Heart left ventricle (tissue), 16 donors: ENCODE measurements at places on chromosomes 6 and 20. TPM values are rescaled to one million over a fixed set of nuclear protein-coding genes. Genes with fewer than 3 reads are reported as not detected.

KCNK5 gene
- 0.25 TPM for polyA plus RNA-seq

DNA sequence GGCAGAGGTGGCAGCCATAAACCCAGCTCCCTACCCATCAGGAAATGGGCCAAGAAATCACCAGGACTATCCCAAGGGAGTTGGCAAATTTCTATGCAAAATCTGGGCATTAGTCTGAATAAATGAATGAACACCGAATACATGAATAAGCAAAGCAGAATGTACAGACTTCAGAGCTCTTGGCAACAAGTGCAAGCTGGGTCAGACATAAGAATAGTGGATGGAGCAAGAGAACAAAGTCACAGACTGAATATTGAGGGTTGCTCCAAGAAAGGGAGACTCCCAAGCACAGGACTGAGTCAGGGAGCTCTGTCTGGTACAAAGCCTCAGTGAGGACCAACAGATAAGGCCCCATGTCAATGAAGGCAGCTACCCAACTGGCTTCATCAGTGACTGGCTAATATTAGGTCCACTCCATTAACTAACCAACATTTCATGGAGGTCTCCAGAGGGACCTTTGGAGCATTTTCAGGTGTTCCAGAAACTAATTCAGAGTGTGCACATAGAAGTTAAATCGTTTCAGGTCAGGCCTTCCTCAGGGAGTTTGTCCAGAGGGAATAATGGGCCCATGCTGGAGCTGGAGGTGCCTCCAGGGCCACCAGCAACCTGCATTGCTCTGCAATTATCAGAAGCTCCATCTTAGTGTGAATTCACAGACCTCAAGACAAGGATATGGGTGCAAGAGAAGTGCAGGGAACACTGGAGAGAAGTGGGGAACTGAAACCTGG is 191.5 kb upstream of the RALGAPA2 start:
- no peak overlapping the region for H3K4me3 ChIP-seq
- no peak overlapping the region for H3K27ac ChIP-seq
- no peaks in the 10 kb centered on the region for H3K36me3 ChIP-seq
- H3K4me1 ChIP-seq: no peaks in the 10 kb centered on the region
- no peaks in the 10 kb centered on the region for H3K27me3 ChIP-seq

- no peaks in the 10 kb centered on the region for H3K27me3 ChIP-seq
- DNase-seq: no peak
These were observed 40.8 kb downstream of the CHD6 start for GRCh38 chr20:41577129-41578009.

DNA sequence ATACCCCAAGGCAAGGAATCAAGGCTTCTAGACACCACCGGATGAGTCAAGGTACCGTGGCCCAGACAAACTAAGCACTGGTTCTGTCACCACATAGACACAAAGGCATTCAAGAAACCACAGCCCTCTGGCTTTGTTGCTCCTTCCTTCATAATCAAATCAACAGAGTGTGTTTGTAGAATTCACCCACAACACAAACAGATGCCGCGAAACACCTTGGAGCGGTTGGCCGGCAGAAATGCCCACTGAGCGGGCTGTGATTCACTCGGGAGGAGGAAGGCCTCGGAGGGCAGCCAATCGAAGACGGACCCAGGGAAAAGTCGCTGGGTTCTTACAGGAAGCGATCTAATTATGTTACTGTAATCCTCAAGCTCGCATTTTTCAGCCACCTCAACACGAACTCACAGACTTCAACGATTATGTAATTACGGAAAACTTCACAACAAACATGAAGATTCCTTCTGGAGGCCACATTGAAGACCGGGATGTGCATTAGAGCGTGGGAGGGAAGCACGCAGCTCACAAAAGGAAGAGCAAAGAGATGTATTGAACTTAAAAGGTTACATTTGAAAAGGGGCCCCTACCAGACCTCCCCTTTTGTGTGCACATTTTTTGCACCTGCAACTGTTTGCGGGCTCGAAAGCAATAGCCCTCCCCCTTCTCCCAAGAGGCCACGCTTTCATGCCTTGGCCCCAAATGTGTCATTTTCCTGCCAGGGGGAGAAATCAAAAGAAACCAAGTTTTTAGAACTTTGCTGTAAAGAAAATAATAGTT is 184.7 kb upstream of the PREP start:
- H3K36me3 ChIP-seq: no peaks in the 10 kb centered on the region
- no peaks in the 10 kb centered on the region for H3K27me3 ChIP-seq
- no peak overlapping the region for H3K27ac ChIP-seq
- no peak for DNase-seq

TNNC2 gene
- 0.14 TPM for polyA plus RNA-seq

GRCh38 chr6:82066991-82067411 is 180.5 kb downstream of the IBTK start:
- H3K27me3 ChIP-seq: no peaks in the 10 kb centered on the region
- peaks cover 5% of the 10 kb centered on the region for H3K4me1 ChIP-seq
- H3K4me3 ChIP-seq: no peak overlapping the region
- H3K36me3 ChIP-seq: no peaks in the 10 kb centered on the region
- no peak overlapping the region for H3K27ac ChIP-seq

- H3K4me1 ChIP-seq: peaks cover 15% of the 10 kb centered on the region
- H3K36me3 ChIP-seq: no peaks in the 10 kb centered on the region
- no peak overlapping the region for H3K27ac ChIP-seq
- no peak overlapping the region for H3K4me3 ChIP-seq
These were observed 488.3 kb downstream of the CDKAL1 start for GRCh38 chr6:21022343-21023107.

GRCh38 chr6:33073431-33073871 is at the start of gene HLA-DPA1:
HLA-DPA1 (minus strand) TSS chr6:33073649.
- H3K4me3 ChIP-seq: peak within 1 kb of the TSS; percentile 60
- no peaks in the 10 kb centered on the region for H3K4me1 ChIP-seq
- peak within 1 kb of the TSS; percentile 86 for H3K27ac ChIP-seq
- DNase-seq: no peak
- peaks cover 11% of the 10 kb centered on the region for H3K36me3 ChIP-seq

DNA sequence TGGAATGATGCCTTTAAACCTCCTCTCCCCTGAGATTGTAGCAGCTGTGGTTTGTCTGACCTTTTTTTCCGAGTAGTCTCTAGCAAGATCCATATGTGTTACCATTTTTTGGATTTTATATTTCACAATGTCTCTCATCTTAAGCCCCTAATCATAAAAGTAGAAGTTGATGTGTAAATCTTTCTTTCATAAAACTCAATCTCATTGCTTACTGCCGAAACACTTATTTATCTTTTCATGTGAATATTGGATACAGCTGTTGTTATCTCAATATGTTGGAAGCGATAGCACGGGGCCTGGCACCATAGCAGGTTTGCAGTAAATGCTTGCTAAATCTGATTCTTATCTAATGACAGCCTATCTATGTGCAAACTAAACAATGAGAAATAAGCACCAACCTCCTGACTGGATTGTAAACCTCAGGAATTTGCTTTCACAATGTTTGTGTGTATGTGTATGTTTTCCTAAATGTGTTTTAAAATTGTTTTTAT is 14.2 kb downstream of the SMPDL3A start:
- no peak overlapping the region for H3K4me3 ChIP-seq
- H3K27me3 ChIP-seq: no peaks in the 10 kb centered on the region
- peaks cover 14% of the 10 kb centered on the region for H3K36me3 ChIP-seq
- H3K27ac ChIP-seq: no peak overlapping the region

GRCh38 chr6:113488061-113488460 is 369.1 kb upstream of the MARCKS start:
- no peaks in the 10 kb centered on the region for H3K4me1 ChIP-seq
- H3K27ac ChIP-seq: no peak overlapping the region
- H3K4me3 ChIP-seq: no peak overlapping the region
- H3K36me3 ChIP-seq: no peaks in the 10 kb centered on the region
- DNase-seq: no peak
- no peaks in the 10 kb centered on the region for H3K27me3 ChIP-seq

- no peak for DNase-seq
- no peaks in the 10 kb centered on the region for H3K27me3 ChIP-seq
- H3K27ac ChIP-seq: no peak overlapping the region
These were observed 114.1 kb downstream of the TENT5A start for GRCh38 chr6:81638366-81638765.

DNA sequence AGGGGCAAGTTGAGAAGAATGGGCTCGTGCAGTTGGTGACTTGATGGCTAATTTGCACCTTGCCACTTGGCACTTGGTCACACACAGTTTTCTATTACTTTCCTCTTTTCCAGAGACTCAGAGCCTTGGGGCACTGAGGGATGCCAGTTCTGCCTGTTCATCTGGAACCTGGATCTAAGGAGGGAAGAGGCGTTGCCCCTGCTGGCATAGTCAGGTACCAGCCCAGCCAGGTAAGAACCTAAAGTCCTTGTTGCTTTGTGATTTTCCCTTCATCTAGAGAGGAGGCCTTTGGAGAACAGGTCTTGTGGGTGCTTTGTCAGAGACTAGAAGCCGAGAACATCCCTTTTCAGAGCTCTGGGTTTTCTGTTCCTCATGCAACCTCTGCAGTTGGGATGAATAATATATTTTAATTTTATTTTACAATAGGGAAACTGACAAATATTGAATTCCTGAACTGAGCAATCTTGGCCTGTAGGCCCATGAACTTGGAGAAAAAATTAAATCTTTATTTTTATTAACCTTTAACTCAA is 11.4 kb downstream of the SYTL3 start:
- H3K4me1 ChIP-seq: no peaks in the 10 kb centered on the region
- no peaks in the 10 kb centered on the region for H3K36me3 ChIP-seq
- no peaks in the 10 kb centered on the region for H3K27me3 ChIP-seq
- no peak overlapping the region for H3K27ac ChIP-seq
- no peak for DNase-seq

GRCh38 chr6:12751694-12752325 is 35.2 kb downstream of the PHACTR1 start:
- no peak overlapping the region for H3K4me3 ChIP-seq
- H3K4me1 ChIP-seq: no peaks in the 10 kb centered on the region
- no peaks in the 10 kb centered on the region for H3K36me3 ChIP-seq
- peak; percentile 36 for DNase-seq

CLDN20 gene
- not detected for polyA plus RNA-seq

MCHR2 gene
- not detected for polyA plus RNA-seq

DNA sequence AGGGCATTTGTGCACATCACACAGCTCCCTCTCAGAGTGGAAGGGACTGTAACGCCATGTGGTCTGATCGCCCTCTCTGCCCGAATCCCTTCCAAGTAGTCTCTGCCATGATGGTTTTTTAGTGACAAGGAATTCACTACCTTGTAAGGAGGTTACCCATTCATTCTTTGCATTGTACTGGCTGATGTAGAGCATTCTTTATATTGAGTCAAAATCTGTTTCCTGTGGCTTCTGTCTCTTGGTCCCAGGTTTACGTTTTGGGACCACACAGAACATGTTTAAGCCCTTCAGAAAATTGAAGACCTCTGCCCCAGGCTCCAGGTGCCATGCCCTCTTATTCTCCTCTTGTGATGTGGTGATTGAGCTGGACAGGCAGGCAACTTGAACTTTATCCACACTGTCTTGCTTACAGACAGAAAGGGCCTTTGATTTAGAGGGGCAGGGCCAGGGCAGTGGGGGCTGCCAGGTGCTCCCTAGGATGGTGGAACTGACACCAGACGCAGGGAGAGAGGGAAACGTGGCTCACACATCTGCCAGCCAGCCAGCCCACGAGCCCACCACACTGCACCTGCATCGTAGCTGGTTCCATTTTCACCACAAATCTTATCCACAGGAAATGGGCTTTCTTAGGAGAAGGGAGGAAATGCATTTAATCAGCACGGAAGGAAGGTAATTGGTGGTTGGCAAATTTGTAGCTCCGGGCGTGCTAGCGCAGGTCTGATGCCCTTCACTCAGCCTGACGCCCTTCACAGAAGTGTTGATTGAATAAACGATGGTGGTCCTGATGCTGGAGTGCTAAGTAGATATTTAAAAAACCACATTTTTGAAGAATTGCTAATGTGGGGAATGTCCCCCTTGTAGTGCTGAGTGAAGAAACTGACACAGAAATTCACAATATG is 78.2 kb downstream of the TCP11 start:
- DNase-seq: no peak
- no peak overlapping the region for H3K4me3 ChIP-seq
- no peaks in the 10 kb centered on the region for H3K27me3 ChIP-seq

DNA sequence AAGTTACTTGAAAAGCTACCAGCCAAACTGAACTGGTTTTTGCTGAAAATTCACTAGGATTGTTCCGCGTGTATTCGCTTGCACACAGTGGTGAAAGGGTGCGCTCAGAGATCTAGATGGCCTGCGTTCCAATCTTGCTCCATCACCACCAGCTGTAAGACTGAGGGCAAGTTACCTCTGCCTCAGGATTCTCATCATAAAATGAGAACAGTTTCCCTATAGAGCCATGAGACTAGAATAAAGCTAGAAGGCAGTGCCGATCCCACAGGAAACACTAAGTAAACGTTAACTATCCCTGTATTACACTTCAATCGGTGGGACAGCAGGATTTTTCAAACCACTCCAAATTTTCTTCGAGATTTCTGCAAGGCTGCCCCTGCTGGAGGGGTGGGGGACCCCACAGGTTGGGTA is 838 bp downstream of the AHCY start:
- H3K36me3 ChIP-seq: no peaks in the 10 kb centered on the region
- no peaks in the 10 kb centered on the region for H3K4me1 ChIP-seq
- H3K4me3 ChIP-seq: peak overlapping the region; percentile 85
- peak overlapping the region; percentile 98 for H3K27ac ChIP-seq
- no peaks in the 10 kb centered on the region for H3K27me3 ChIP-seq

AHCY gene
- 98.4 TPM for polyA plus RNA-seq

DNA sequence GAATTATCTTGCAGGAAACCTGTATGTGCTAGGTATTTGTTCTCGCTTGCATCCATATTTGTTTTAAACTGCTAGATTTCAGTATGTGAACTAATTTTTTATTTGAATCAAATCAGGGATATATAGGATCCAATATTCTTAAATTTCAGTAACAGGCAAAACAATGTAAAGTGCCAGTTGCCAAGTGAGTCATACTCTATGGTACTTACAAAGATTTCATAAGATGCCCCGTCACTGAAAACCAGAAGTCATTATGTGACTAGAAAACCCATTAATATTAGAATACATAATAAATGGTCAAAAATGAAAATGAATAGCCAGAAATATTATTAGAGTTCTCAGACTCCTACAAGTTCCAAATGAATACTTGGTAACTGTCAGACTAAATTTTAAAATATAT is 481.2 kb downstream of the TFAP2A start:
- no peak for DNase-seq
- H3K4me1 ChIP-seq: no peaks in the 10 kb centered on the region
- H3K27ac ChIP-seq: no peak overlapping the region
- no peaks in the 10 kb centered on the region for H3K27me3 ChIP-seq
- H3K36me3 ChIP-seq: no peaks in the 10 kb centered on the region

SLX4IP gene
- 1.5 TPM for polyA plus RNA-seq

GRCh38 chr6:43221046-43221972 is 8.0 kb downstream of the DNPH1 start:
- DNase-seq: no peak
- H3K27me3 ChIP-seq: no peaks in the 10 kb centered on the region

- H3K27me3 ChIP-seq: peaks cover 7% of the 10 kb centered on the region
- H3K4me3 ChIP-seq: no peak overlapping the region
These were observed 72.4 kb upstream of the GTSF1L start for GRCh38 chr20:43799150-43799711.

RAET1L gene
- not detected for polyA plus RNA-seq

HLA-DOB gene
- 0.30 TPM for polyA plus RNA-seq

DNA sequence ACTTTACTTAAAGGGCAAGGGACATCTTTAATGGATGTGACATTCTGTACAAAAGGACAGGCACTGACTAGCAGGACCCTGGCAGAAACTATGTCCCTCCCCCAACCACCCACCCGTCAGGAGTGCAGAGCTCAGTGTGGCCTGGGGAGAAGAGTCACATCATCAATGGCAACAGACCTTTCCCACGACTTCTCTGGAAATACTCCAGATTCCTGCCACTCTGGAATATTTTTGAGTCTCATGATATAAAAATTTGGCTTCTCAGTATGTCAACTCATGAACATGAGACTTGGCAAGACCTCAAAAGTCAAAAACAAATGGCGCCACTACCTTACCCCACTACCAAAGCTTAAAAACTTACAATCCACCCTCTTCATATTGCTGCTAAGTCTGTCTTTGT is 118.3 kb downstream of the SLC23A2 start:
- no peak overlapping the region for H3K4me3 ChIP-seq
- no peak overlapping the region for H3K27ac ChIP-seq
- H3K4me1 ChIP-seq: no peaks in the 10 kb centered on the region
- peaks cover 3% of the 10 kb centered on the region for H3K36me3 ChIP-seq
